ENCODE measurements at places on chromosomes 13 and 19. TPM values are rescaled to one million over a fixed set of nuclear protein-coding genes. Genes with fewer than 3 reads are reported as not detected.

PDX1 gene
- not detected for total RNA-seq

CCL25 gene
- not detected for total RNA-seq

PRR22 gene
- 2.4 TPM for total RNA-seq

MEIS3 gene
- 93.7 TPM for total RNA-seq

CD37 gene
- not detected for total RNA-seq

IQCN gene
- total RNA-seq = 1.3 TPM

ONECUT3 gene
- not detected for total RNA-seq

KLK14 gene
- 0.31 TPM for total RNA-seq

DNA sequence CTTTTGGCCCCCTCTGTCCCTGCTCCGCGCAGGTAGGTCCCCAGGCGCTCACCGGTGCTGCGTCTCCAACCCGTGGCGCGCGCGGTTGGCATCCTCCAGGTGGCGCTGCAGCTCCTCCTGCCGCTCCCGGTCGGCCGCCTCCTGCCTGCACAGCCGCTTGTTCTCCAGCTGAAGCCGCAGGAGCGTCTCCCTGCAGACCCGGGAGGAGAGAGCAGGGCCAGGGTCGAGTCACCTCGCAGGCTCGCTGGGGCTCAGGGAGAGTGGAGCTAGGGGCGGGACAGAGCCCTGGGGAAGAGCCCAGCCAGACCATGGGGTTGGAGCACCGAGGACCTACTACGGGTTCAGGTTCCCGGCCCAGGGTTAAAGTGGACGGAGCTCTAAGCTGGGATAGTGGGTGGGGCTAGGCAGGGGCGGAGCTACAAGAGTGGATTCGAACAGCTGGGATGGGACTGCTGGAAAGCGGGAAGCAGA lies 9.3 kb downstream of the HOOK2 start:
- H3K27ac ChIP-seq = no peak overlapping the region
- no peaks in the 10 kb centered on the region for H3K27me3 ChIP-seq
- no peaks in the 10 kb centered on the region for H3K4me1 ChIP-seq
- H3K4me3 ChIP-seq = peak overlapping the region; percentile 70
- H3K36me3 ChIP-seq = no peaks in the 10 kb centered on the region

- H3K27ac ChIP-seq = no peak overlapping the region
- no peaks in the 10 kb centered on the region for H3K36me3 ChIP-seq
- no peak overlapping the region for H3K4me3 ChIP-seq
These were observed 32.1 kb upstream of the SOX1 start for GRCh38 chr13:112034846-112035245.

DNA sequence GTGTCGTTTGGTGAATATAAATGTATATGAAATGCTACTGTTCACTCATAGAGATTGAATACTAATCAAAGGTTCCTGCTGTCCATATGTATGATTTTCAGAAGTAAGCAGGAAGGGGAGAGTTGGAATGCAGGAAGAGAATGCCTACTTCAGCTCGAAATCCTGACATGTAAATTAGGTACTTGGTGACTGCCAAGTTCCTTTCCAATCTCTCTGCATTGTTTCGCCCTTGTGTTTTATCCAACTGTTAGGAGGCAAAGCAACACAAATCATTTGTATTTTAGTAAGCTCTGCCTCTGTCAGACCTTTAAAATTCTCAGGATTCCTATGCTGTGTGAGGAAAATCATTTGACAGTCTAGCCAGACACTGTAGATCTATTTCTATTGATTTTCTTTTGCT lies 9.0 kb downstream of the STARD13 start:
- H3K27ac ChIP-seq = peak overlapping the region; percentile 52
- peaks cover 13% of the 10 kb centered on the region for H3K36me3 ChIP-seq
- no peaks in the 10 kb centered on the region for H3K27me3 ChIP-seq
- H3K4me1 ChIP-seq = peaks cover 62% of the 10 kb centered on the region
- DNase-seq = peak; percentile 89

DNA sequence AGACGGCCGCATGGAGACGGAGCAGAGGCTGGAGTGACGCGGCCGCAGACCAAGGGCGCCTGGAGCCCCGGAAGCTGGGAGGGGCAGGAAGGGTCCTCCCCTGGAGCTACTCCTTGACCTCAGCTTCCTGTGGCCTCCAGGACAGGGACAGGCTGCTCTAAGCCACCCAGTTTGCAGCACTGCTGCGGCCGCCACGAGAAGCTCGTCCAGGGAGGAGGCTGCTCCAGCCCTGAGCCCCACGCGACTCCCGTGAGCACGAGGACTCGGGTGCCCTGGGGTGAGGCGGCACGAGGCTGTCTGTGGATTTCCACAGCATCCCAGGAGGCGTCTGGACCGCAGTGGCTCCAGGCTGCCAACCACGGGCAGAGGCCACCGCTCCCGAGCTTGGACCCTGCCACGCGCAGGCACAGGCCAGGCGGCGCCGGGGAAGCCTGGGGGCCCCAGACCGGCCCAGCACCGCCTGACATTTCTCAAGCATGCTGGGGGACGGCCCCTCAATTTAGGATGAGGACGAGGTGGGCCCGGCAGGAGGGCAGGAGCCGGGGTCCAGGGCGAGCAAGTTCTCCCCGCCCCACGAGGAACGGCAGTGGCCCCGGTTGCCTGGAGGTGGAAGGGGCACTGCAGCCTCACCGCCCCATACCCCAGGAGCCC lies 10.7 kb downstream of the SBNO2 start:
- no peak overlapping the region for H3K27ac ChIP-seq
- no peaks in the 10 kb centered on the region for H3K27me3 ChIP-seq
- H3K4me3 ChIP-seq = no peak overlapping the region
- H3K36me3 ChIP-seq = peaks cover 4% of the 10 kb centered on the region
- H3K4me1 ChIP-seq = peaks cover under 1% of the 10 kb centered on the region

DNA sequence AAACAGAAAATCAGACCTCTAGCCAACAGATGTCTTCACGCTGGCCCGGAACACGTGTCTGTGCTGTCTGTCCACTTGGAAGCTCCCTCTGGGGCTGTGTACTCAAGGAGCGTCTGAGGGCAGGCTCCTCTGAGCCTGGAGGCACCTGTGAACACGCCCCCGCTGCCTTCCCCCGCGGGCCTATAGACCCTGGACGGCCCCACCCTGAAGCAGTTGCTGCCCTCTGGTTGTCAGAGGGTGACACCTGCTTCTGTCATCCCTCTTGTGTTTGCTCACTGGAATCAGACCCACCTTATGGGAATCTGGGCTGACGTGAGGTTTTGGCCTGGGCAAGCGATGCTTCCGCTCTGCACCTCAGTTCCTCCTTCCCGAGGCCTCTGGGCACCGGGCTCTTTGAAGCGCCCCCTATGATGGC lies 19.2 kb downstream of the EPN1 start:
- H3K36me3 ChIP-seq = peaks cover 5% of the 10 kb centered on the region
- H3K27ac ChIP-seq = no peak overlapping the region
- DNase-seq = no peak
- no peaks in the 10 kb centered on the region for H3K4me1 ChIP-seq
- H3K4me3 ChIP-seq = no peak overlapping the region

DNA sequence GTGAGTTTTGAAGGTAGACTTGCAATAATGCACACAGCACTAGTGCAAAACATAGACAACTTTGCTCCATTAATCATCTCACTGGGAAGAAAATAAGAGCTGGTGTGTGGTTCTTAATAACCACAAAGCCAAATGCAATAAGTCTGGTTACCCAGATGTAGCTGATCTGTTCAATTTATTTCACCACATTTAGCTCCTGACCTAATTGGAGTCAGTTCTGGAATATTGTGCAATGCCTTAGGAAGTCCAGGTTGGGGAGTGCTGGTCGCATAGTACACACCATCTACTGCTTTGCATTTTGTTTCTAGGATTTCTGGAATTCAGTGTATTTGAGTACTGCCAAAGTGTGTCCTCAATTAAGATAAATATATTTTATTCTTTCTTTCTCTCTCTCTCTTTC lies 483.3 kb upstream of the SPRY2 start:
- no peaks in the 10 kb centered on the region for H3K36me3 ChIP-seq
- H3K4me1 ChIP-seq = no peaks in the 10 kb centered on the region
- peak; percentile 17 for DNase-seq
- H3K4me3 ChIP-seq = no peak overlapping the region

GRCh38 chr13:43884222-43884621 lies 4.5 kb downstream of the LACC1 start:
- H3K27ac ChIP-seq = no peak overlapping the region
- H3K27me3 ChIP-seq = no peaks in the 10 kb centered on the region
- peaks cover 3% of the 10 kb centered on the region for H3K4me1 ChIP-seq

DNA sequence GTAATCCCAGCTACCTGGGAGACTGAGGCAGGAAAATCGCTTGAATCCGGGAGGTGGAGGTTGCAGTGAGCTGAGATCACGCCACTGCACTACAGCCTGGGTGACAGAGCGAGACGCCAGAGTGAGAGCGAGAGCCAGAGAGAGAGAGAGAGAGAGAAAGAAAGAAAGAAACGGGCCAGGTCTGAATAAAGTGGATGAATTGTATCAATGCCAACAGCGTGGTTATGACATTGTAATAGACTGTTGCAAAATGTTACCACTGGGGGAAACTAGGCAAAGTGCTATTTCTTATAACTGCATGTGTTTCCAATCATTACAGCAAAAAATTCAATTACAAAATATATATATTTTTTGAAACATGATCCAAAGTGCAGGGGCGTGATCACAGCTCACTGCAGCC lies 11.8 kb upstream of the BTBD2 start:
- H3K36me3 ChIP-seq = no peaks in the 10 kb centered on the region
- H3K27me3 ChIP-seq = peaks cover 2% of the 10 kb centered on the region
- DNase-seq = peak; percentile 55
- H3K27ac ChIP-seq = no peak overlapping the region

- no peak overlapping the region for H3K27ac ChIP-seq
- peak; percentile 41 for DNase-seq
- H3K4me1 ChIP-seq = peaks cover 11% of the 10 kb centered on the region
- H3K36me3 ChIP-seq = peaks cover 5% of the 10 kb centered on the region
- H3K4me3 ChIP-seq = no peak overlapping the region
These were observed 32.7 kb downstream of the KDM4B start for GRCh38 chr19:5001615-5002014.

DNA sequence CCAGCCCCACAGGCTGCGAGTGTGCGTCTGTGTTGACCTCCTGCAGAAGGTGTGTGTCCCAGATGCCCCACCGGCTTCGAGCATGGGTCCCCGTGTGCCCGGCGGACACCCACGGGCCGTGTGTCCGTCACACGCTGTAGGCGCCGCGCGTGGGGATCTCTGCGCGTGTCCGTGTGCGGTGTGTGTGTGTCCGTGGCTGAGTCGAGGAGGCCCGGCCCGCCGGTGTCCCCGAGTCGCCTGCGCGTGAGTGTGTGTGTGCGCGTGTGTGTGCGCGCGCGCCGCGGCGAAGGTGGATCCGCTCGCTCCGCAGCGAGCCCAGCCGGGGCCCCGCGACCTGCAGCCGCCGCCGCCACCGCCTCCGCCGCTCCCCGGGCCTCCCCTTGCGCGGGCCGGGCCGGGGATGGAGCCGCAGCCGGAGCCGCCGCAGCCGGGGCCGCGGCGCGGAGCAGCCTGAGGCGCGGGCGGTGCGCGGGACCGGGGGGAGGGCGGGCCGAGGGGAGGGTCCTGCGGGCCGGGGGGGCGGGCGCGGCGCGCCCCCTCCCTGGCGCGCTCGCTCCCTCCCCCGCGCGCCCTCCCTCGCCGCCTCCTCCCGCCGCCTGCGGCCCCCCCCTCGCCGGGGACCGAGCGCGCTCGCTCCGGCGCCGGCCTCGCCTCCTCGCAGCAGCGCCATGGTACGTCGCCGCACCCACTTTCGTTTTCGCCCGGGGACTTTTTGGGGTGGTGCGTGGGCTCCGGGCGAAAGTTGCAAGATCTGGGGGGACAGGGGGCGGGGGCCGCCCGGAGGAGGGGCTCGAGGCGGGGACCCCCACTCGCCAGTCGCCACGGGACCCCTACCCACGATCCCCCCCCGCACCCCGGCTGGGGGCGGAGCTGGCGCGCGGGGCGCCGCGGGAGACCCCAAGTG lies 7.1 kb upstream of the NFIC start:
- H3K4me1 ChIP-seq = peaks cover 11% of the 10 kb centered on the region
- no peak for DNase-seq
- H3K4me3 ChIP-seq = peak overlapping the region; percentile 58
- H3K27ac ChIP-seq = no peak overlapping the region
- no peaks in the 10 kb centered on the region for H3K36me3 ChIP-seq

DNA sequence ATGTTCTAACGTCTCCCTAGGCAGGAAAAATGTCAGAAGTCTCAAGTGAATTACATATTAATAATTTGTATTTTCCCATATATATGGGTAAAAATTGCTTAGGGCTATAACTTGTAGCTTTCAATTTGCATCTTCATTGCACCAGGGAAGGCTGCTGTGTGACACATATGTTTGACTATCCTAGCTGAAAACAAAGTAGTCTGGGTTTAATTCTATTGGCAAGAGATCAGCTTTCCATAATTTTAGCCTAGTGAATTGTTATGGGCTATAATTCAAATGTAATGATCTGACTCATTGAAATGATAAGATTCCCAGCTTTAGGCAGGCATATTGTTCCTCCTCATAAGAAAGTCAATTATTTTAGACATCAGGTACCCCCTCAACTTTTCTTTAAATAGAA lies 553.1 kb downstream of the DCT start:
- H3K27ac ChIP-seq = no peak overlapping the region
- H3K27me3 ChIP-seq = no peaks in the 10 kb centered on the region
- H3K4me1 ChIP-seq = no peaks in the 10 kb centered on the region
- H3K4me3 ChIP-seq = no peak overlapping the region

DNA sequence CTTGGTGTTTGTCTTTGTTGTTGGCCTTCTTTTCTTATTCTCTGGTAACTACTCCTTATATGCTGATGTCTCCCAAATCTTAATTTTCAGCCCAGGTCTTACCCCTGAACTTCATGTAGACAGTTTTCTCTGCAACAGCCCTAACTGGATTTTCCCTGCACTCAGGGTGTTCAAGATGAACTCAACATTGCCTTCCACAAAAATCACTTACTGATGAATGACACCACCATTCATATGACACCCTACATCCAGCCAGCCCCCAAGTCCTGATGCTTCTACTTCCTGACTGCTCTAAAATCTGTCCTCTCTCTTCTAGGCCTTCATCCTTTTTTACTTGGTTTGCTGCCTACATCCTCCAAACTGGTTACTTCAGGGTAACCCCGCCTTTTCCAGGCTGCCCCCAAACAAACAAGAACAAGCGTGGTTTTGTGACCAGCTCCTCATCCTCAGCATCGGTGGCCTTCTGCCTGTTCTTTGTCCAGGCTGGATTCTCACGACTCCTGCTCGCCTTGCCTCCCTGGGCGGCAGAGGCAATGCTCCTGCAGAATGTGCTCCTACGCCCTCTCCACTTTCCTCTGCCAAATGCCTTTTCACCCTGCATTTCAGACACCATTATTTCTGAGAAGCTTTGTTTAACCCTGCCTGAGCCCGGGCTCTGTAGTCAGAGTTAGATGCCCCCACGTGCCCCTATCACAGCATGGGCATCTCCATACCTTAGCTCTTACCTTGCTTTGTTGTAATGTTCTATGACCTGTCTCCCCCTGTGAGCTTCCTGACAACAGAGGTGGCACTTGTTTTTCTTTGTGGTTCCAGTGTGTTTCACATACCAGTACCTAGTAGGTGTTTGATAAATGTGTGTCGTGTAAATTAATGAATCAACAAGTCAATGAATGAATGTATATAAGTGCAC lies 61.8 kb downstream of the WDFY2 start:
- DNase-seq = no peak
- H3K4me1 ChIP-seq = peaks cover 37% of the 10 kb centered on the region
- H3K27me3 ChIP-seq = no peaks in the 10 kb centered on the region
- H3K4me3 ChIP-seq = no peak overlapping the region

- H3K27me3 ChIP-seq = no peaks in the 10 kb centered on the region
- no peak overlapping the region for H3K4me3 ChIP-seq
- DNase-seq = peak; percentile 83
- peak overlapping the region; percentile 43 for H3K27ac ChIP-seq
- no peaks in the 10 kb centered on the region for H3K4me1 ChIP-seq
These were observed 34.6 kb upstream of the SLC46A3 start for GRCh38 chr13:28753208-28753892.

Measured in astrocyte (in vitro differentiated cells and primary cell).